ENCODE measurements at places on chromosomes 1 and 21.

DNA sequence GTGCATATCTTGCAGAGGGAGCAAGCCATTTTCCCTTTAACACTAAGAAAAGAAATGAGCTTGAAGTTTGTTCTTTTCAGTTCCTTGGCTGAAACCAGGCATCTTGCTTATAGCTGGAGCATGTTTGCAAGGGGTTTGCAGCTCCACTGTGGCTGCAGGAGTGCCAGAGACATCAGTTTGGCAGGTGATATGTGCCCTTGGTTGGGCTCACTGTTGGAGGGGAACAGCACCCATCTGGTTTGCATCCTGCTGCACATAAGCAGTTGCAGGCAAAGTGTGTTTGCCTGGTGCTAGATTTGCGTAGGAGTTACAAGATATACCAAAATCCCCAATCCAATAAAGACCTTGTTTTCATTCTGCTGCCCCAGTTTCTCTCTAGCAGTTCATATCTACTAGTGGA is 47.8 kb upstream of the IKBKE start:
- no peak for DNase-seq

GRCh38 chr21:45236481-45236880 is 51.2 kb downstream of the POFUT2 start:
- DNase-seq, result no peak

DNA sequence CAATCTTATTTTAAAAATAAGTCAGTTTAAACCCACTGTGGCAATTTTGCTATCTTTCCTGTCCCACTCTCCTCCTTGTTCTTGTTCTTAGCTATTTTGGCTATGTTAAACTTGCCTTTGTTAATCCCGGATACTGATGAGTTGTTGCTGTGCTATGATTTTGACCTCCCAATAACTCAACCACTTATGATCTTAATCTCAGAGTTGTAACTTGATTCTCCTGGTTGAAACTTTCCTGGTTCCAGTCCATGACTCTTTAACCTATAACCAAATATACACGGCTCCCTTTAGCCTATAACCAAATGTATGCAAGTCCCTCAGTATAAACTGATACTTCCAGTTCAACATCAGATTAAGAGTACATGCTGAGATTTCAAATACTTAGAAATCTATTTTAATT is 15.6 kb upstream of the ACADM start:
- DNase-seq, result no peak

DNA sequence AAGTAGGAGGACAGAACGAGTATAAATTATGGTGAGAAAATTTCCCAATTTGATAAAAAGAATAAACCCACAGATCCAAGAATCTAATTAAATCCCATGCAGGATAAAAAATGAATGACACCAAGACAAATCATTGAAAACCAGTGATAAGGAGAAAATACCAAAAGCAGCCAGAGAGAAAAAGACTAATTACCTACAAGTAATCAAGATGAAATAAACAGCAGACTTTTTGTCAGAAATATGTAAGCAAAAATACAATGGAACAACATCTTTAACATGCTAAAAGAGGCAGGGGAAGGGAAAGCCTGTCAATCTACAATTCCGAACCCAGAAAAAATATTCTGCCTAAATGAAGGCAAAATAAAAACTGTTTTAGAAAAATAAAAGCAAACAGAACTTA is 20.7 kb upstream of the CCN1 start:
- no peak for DNase-seq

Measured in vagina (tissue), 2 donors.